ENCODE measurements at places on chromosomes 7 and 10. TPM values are rescaled to one million over a fixed set of nuclear protein-coding genes. Genes with fewer than 3 reads are reported as not detected.

GRCh38 chr7:120628251-120628650 lies 229.7 kb downstream of the TSPAN12 start:
- no peaks in the 10 kb centered on the region for H3K36me3 ChIP-seq
- H3K4me1 ChIP-seq, result no peaks in the 10 kb centered on the region
- no peak overlapping the region for H3K27ac ChIP-seq
- H3K4me3 ChIP-seq, result no peak overlapping the region

Gene PPP1R17
- total RNA-seq, result not detected

Gene PRSS37
- not detected for total RNA-seq

Gene RP9
- total RNA-seq, result 21.4 TPM

- H3K27me3 ChIP-seq, result peaks cover 26% of the 10 kb centered on the region
- peak overlapping the region; percentile 82 for H3K27ac ChIP-seq
- DNase-seq, result no peak
- peak overlapping the region; percentile 97 for H3K4me3 ChIP-seq
- H3K36me3 ChIP-seq, result no peaks in the 10 kb centered on the region
Observed at GRCh38 chr7:112206991-112207592, 597 bp downstream of the ZNF277 start.

- peaks cover 3% of the 10 kb centered on the region for H3K4me1 ChIP-seq
- peaks cover 1% of the 10 kb centered on the region for H3K36me3 ChIP-seq
- H3K27me3 ChIP-seq, result no peaks in the 10 kb centered on the region
- no peak overlapping the region for H3K4me3 ChIP-seq
- H3K27ac ChIP-seq, result no peak overlapping the region
- DNase-seq, result no peak
Observed at GRCh38 chr7:144513334-144513733, 109.8 kb upstream of the NOBOX start.

Gene CYP3A5
- not detected for total RNA-seq

DNA sequence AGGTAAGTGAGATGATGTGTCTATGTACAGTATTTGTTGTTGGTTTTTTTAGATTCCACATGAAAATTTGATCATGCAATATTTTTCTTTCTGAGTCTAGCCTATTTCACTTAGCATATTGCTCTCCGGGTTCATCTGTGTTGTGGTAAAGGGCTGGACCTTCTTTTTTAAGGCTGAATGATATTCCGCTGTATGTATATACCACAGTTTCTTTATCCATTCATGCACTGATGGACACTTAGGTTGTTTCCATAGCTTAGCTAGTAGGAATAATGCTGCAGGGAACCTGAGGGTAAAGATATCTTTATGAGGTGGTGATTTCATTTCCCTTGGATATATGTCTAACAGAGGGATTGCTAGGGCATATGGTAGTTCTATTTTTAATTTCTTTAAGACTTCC lies 80.8 kb downstream of the FAM107B start:
- no peaks in the 10 kb centered on the region for H3K36me3 ChIP-seq
- peaks cover 3% of the 10 kb centered on the region for H3K4me1 ChIP-seq
- DNase-seq, result no peak
- H3K4me3 ChIP-seq, result no peak overlapping the region
- H3K27me3 ChIP-seq, result no peaks in the 10 kb centered on the region
- no peak overlapping the region for H3K27ac ChIP-seq

GRCh38 chr7:127365164-127365956 lies 27.1 kb downstream of the ZNF800 start:
- peaks cover 27% of the 10 kb centered on the region for H3K36me3 ChIP-seq
- H3K4me1 ChIP-seq, result peaks cover 32% of the 10 kb centered on the region
- H3K27me3 ChIP-seq, result no peaks in the 10 kb centered on the region
- no peak overlapping the region for H3K4me3 ChIP-seq

GRCh38 chr7:69018200-69018599 lies 580.1 kb upstream of the AUTS2 start:
- H3K27me3 ChIP-seq, result no peaks in the 10 kb centered on the region
- H3K27ac ChIP-seq, result no peak overlapping the region
- DNase-seq, result no peak
- H3K36me3 ChIP-seq, result no peaks in the 10 kb centered on the region

DNA sequence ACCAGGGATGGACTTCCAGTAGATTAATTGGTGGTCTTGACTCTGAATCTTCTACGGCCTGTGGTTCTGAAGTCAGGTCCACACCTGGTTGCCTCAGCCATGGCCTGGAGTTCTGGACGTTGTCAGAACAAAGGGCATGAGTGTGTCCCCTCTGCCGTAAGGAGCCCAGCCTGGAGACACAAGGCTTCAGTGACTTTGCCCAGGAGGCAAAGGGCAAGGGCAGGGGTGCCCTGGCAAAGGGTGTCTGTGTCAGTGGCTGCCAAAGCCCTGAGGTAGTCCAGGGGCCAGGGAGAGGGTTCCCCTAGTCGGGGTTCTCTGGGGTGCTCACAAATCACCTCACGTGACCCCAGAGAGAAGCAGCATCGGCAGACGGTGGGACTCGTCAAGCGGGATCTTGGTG lies 273.2 kb upstream of the ZNF32 start:
- no peaks in the 10 kb centered on the region for H3K36me3 ChIP-seq
- H3K27me3 ChIP-seq, result no peaks in the 10 kb centered on the region
- no peak for DNase-seq
- H3K27ac ChIP-seq, result no peak overlapping the region
- no peaks in the 10 kb centered on the region for H3K4me1 ChIP-seq
- no peak overlapping the region for H3K4me3 ChIP-seq

Gene STEAP2
- not detected for total RNA-seq

Gene FGF8
- not detected for total RNA-seq

DNA sequence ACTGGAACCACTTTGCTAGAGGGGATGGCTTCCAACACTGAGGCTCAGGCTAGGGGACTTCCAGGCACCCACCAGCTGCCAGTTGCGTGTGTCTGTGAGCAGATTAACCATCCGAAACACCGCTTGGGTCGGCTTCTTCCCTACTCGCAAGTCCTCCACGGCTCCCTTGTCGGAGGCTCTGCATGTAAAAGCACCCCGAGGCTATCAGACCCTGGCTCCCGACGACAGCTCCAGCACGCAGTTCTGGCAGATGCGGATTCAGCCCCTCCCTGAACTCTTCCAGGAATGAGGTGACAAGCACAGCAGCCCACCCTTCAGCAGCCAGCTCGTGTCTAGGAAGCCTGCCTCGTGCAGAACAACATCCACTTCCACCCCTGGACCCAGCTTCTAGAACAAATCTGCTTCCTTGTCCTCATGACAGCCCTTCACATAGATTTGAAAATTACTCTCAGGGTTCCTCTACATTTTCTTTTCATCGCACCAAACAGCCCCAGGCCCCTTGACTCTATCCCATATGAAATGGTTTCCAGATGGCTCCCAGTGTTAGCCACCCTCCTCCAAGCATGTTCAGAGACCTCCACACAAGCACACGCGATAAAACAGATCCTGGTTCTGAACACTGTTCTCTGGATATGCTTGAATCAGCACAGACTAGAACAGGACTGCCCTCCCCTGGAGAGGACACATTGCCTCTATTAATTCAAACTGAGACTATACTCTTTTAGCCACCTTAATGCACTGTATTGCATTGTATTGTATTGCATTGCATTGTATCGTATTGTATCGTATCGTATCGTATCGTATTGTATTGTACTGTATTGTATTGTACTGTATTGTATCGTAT lies 44.6 kb downstream of the SLIT1 start:
- no peaks in the 10 kb centered on the region for H3K4me1 ChIP-seq
- no peak overlapping the region for H3K27ac ChIP-seq
- H3K27me3 ChIP-seq, result peaks cover 23% of the 10 kb centered on the region
- H3K36me3 ChIP-seq, result no peaks in the 10 kb centered on the region
- no peak for DNase-seq
- H3K4me3 ChIP-seq, result no peak overlapping the region

Gene SH2B2
- 3.6 TPM for total RNA-seq

Gene LRRC4
- not detected for total RNA-seq

DNA sequence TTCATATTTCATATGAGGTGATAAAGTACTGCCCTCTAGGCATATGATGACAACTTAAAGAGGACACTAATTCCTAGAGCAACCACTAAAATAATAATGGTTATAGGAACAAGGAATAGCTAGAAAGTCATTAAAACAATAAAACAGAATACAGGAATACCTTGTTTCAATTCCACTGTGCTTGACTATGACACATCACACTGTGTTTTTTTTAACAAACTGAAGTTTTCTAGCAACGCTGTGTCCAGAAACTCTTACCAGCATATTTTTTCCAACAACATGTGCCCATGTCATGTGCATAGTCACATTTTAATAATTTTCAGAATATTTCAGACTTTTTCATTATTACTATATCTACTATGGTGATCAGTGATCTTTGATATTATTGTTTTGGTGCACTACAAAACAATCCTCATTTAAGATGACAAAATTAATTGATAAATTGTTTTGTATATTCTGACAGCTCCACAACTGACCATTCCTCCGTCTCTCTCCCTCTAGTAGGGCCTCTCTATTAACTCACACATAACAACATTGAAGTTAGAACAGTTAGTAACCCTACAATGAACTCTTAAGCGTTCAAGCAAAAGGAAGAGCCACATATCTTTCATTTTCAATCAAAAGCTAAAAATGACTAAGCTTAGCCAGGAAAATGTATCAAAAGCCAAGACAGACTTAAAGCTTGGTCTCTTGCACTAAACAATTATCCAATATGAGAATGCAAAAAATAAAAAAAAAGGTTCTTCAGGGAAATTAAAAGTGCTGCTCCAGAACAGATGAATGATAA lies 85.8 kb downstream of the SNX13 start:
- no peaks in the 10 kb centered on the region for H3K27me3 ChIP-seq
- peaks cover 21% of the 10 kb centered on the region for H3K4me1 ChIP-seq
- no peak overlapping the region for H3K27ac ChIP-seq

DNA sequence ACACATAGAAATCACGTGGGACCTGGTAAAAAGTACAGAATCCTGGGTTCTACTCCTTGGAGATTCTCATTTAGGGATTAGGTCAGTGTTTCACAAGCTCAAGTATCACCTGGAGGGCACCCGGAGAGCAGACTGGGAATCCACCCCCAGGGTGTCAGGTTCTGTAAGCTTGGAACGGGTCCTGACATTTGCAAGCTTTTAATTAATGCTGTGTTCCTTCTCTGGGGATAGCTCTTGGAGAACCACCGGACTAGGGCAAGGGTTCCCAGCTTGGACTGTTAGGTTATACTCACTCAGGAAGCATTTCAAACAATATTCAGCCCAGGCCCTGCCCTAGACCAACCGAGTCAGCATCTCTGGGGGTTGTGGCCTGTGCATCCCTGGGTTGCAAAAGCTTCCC lies 23.0 kb downstream of the TCF7L2 start:
- no peaks in the 10 kb centered on the region for H3K4me1 ChIP-seq
- no peak for DNase-seq
- no peak overlapping the region for H3K27ac ChIP-seq
- H3K36me3 ChIP-seq, result peaks cover 15% of the 10 kb centered on the region
- H3K27me3 ChIP-seq, result peaks cover 44% of the 10 kb centered on the region
- no peak overlapping the region for H3K4me3 ChIP-seq

GRCh38 chr7:18357691-18358090 lies 137.9 kb upstream of the HDAC9 start:
- H3K4me1 ChIP-seq, result no peaks in the 10 kb centered on the region
- H3K27me3 ChIP-seq, result peaks cover under 1% of the 10 kb centered on the region
- no peak overlapping the region for H3K4me3 ChIP-seq
- no peak for DNase-seq
- H3K36me3 ChIP-seq, result no peaks in the 10 kb centered on the region

DNA sequence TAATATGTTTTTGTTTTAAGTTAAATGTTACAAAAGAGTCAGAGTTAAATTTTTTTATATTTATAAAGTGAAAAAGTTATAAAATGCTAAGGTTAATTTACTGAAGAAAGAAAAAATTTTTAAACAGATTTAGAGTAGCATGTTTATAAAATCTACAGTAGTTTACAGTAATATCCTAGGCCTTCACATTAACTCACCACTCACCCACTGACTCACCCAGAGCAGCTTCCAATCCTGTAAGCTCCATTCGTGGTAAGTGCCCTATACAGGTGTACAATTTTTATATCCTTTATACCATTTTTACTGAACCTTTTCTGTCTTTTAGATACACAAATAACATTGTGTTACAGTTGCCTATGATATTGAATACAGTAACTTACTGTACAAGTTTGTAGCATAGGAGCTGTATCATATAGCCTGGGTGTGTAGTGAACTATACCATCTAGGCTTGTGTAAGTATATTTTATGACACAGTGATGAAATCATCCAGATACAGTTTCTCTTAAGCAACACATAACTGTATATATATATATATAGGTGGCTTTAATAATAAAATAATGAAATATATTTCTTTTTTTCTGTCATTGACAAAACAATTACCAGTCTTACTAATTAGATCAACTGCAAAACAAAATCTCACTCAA lies 79.6 kb downstream of the PTEN start:
- peaks cover 21% of the 10 kb centered on the region for H3K4me1 ChIP-seq
- no peaks in the 10 kb centered on the region for H3K27me3 ChIP-seq
- no peak overlapping the region for H3K4me3 ChIP-seq

Gene HABP2
- not detected for total RNA-seq

All from activated naive CD8-positive, alpha-beta T cell treated with anti-CD3 and anti-CD28 coated beads for 36 hours (primary cell).